ENCODE measurements at places on chromosomes 6 and 20.

- DNase-seq, result no peak
These were observed 446.3 kb downstream of the PREX1 start for GRCh38 chr20:48381353-48382120.

GRCh38 chr6:158703111-158703836, 53.4 kb downstream of the SYTL3 start:
- no peak for DNase-seq

DNA sequence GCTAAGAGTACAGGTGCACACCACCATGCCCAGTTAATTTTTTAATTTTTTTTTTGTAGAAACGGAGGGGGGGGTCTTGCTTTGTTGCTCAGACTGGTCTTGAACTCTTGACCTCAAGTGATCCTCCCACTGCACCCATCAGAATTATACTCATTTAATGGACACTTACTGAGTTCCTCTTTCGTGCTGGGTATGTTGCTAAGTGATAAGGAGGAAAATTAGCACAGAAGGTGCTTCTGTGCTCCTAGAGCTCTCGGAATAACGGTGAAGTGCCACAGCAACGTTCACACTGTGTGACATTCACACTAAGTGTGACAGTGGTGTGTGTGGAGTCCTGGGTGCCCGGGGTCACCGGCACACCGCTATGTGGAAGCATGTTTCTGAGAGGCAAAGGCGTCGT, 32.1 kb upstream of the BMP6 start:
- DNase-seq, result no peak

DNA sequence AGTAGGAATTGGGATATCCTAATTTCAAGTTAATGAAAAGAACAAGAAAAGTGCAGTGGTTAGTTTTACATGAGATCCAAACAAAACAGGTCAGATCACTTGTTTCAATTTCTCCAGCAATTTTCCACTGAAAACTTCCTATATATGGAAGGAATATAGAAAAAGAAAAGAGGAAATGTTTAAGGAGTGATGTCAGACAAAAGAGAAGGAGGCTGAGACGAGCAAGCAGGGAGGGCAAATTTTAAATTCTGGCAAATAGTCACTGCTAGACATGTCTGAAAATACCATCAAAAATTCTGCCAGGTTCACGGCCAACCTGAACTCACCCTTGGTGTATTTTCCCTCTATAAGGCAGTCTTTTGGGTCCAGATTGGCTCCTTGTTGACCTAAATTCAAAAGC, 9.5 kb upstream of the NUP153 start:
- no peak for DNase-seq

GRCh38 chr20:50578778-50579165, 68.6 kb downstream of the PTPN1 start:
- DNase-seq, result no peak

GRCh38 chr6:149563203-149563927, 2.8 kb upstream of the GINM1 start:
- DNase-seq, result no peak

DNA sequence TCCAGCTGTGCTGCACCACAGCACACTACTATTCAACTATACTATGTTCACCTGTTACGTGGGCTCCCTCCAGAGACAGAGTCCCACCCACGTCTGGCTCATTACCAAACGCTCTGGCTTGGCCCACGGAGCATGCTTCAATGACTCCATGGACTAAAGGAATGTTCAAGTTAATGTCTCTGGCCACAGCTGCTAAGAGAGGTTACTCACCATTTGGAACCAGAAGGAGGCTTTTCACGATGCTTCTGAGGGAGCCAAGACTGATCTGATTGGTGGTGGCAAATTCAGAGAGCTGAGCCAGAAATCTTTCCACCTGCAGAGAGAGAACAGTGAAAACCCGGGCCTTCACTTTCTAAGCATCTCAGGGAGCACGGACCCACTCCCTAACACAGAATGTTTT, 15.6 kb downstream of the COMMD7 start:
- DNase-seq, result no peak

GRCh38 chr6:160378882-160379281, 30.7 kb downstream of the SLC22A3 start:
- DNase-seq, result no peak

DNA sequence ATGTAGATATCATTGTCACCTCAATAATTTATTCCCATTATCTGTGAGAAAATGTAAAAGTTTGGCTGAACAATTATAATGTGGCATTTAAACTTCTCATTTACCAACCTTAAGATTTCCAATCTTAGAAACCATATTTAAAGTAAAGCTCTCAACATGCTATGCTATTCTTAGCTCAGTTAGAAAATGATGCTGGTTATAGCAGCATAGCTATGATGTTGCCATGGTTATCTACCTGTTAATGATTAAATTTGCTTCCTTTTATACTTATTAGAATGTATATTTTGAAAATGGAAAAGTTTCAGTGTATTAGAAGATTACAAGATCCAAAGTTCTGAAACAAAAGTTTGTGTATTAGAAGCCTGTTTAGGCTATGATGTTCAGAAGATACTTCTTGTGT, 110.1 kb downstream of the GPR63 start:
- no peak for DNase-seq

- DNase-seq, result no peak
These were observed 34.8 kb downstream of the SH3BGRL2 start for GRCh38 chr6:79665725-79666551.

- DNase-seq, result no peak
These were observed 20.6 kb downstream of the JARID2 start for GRCh38 chr6:15266423-15266996.

DNA sequence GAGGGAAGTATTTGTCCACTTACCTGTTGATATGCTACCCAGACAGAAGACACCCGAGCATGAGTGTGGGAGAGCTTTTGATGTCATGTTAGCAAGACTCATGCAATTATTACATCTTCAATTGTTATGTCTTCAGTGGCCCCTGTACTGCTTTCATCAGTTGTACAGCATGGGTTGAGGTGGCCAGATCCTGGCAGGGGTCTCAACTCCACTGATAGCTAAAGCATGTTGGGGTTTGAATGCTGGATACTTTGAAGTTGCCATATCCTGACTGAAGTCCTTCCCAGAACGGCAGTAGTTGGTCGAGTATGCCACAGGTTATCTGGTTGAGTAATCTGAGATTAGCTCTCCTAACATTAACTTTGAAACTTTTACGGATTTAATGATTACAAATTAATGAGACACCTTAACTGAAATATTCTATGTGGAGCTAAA, 46.7 kb downstream of the LRRN4 start:
- DNase-seq, result peak; percentile 3

DNA sequence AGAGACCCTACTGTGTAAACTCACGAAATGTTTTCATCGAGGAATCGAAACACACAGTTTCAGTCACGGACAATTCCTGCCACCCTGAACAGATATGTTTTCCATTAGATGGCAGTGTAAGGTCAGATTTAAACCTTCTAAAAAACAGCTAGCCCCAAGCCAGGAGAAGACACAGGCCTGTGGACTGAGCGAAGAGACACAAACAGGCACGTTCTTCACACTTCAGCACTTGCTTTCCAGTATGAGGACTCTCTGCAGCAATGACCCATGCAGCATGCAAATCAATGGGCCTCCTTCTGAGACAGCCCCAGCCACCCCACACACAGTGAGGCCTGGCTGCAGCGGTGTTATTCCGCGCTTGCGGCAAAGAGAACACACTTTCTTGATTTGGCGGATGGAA, 31.9 kb downstream of the HUS1B start:
- DNase-seq, result no peak

- no peak for DNase-seq
These were observed 10.4 kb downstream of the SCML4 start for GRCh38 chr6:107813555-107814194.

- no peak for DNase-seq
These were observed 754.1 kb upstream of the MAP3K7 start for GRCh38 chr6:91340896-91341395.

DNA sequence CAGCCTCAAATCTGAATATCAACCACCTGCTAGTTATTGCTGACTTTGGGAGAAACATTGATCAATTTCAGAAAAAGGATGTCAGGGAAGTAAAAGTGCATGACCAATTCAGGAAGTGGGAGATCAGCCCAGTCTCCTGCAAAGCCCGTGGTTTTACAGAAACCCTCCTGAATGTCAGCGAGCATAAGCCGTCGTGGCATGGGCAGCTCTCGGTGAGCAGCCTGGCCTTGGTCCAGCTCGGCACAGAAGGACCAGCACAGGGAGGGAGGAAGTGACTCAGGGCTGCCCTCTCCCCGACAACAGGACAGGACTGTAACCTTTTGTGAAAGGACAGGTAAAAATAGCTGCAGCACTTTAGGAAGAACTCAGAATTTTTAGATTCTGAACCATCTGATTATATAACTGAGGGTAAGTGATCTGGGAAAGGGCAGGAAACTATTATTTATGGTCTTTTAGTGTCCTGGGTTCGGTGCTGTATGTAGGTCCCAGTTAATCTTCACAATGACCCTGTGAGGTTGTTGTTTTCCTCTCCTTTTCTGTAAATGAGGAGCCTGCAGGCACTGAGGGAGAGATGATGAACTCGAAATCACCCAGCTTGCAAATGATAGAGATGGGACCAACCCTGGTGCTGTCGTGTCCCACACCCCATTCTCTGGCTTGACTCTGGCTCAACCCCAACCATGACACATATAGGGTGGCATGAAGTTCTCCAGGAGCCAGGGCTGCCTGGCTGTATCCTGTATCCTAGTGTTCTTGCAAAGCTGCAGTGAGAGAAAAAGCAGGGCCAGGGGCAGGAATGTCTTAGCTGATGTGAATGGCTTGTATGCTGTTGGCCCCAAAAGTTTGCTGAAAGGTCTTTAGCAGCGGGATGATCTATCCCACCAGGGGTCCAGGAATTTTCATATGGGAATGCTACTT, 37.6 kb downstream of the NRN1 start:
- DNase-seq, result no peak

GRCh38 chr6:19804205-19805128, 32.7 kb upstream of the ID4 start:
- DNase-seq, result peak; percentile 8

DNA sequence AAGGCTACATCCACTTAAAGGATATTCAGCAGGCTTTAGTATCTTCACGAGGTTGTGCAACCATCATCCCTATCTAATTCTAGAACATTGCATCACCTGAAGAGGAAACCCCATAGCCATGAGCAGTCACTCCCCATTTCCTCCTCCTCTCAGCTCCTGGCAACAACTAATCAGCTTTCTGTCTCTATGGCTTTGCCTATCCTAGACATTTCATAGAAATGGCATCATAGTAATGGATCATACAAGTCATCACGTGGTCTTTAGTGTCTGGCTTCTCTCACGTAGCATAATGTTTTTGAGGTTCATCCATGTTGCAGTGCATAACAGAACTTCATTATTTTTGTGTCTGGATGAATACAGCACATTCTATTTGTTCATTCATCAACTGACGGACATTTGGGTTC, 20.5 kb downstream of the SNAI1 start:
- DNase-seq, result peak; percentile 17

GRCh38 chr6:134111062-134111677, 58.7 kb upstream of the SLC2A12 start:
- peak; percentile 71 for DNase-seq

- no peak for DNase-seq
These were observed 292.9 kb downstream of the TRDN start for GRCh38 chr6:123343836-123344235.

- DNase-seq, result no peak
These were observed 240.1 kb upstream of the TBX18 start for GRCh38 chr6:85004361-85004995.

DNA sequence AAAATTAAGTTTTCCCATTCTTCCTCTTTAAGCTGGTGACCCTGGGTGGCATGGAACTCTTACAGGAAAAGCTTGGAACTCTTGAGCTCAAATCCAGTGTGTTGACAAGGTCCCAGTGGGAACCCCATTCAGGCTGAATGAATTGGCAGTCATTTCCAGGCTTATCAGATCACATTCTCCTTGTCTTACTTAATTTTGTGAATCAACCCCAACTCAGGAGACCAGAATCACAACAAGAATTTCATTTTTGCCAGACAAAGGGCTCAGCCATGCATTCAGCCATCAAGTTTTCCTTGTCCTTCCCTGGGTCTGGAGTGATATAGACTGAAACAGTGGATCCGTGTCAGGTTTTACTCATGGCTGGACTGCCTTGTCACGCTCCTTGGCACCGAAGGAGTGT, 92.1 kb upstream of the EEF1E1 start:
- DNase-seq, result no peak

GRCh38 chr20:63775096-63775978, 35.8 kb downstream of the SLC2A4RG start:
- DNase-seq, result peak; percentile 37

- DNase-seq, result no peak
These were observed 420.1 kb downstream of the NKAIN2 start for GRCh38 chr6:124223611-124224345.

DNA sequence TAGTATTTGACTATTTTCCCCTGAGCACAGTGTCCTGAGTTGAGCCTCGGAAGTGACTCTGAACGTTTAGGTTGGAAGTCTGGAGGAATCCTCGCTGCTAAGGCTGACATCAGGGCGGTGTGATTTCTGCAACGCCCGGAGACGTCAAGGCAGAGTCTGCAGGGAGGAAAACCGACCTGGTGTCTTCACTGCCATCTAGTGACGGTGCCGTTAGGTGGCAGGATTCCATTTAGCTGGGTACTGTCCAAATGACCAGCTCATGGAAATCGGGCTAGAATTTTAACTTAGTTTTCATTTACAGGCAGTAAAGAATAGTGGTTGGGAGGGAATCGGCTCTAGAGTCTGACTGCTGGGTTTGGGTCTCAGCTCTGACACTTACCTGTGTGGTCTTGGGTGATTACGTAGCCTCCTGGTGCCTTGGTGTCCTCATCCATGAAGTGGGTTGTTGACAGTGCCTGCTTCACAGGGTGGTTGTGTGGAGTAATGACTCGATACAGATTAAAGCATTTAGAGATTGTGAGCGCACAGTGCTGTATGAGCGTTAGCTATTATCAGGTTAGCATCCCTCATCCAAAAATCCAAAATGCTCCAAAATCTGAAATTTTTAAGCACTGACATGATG, 35.0 kb downstream of the FOXF2 start:
- DNase-seq, result no peak

- no peak for DNase-seq
These were observed 10.9 kb upstream of the VSTM2L start for GRCh38 chr20:37892001-37892400.

DNA sequence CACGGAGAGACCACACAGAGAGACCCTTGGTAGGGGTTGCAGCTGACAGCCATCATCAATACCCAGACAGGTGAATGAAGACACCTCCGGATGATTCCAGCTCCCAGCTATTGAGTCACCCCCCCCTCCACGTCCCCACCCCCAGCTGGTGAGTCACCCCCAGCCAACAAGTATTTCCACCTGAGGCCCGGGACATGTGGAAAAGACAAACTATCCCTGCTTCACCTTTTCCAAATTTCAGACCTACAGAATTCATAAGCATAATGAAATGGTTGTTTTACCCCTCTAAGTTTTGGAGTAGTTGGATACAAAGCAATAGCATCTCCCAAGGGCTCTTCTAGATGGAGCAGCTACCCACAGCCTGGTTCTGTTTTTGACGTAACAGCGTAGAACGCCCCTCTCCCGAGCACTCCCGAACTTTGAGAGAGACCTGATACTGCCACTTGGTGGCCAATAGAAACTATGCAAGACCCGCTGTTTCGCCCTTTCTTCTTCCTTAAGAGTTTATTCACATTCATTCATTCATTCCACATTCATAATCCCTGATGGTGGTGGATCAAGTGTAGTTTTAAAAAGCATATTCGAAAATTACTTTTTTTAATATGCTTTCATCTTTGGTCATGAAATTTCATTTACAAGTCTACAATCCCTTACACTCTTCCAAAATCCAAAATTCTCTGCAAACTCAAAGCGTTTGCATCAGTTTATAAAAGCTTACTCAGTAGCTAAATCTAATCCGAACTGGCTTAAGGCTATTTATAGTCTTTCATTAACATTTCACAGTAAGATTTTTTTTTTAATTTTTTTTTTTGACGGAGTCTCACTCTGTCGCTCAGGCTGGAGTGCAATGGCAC, 15.1 kb upstream of the PPP1R16B start:
- DNase-seq, result peak; percentile 64
